NCI-H524 (cell line): ENCODE measurements at places on chromosomes 2 and 18.

DNA sequence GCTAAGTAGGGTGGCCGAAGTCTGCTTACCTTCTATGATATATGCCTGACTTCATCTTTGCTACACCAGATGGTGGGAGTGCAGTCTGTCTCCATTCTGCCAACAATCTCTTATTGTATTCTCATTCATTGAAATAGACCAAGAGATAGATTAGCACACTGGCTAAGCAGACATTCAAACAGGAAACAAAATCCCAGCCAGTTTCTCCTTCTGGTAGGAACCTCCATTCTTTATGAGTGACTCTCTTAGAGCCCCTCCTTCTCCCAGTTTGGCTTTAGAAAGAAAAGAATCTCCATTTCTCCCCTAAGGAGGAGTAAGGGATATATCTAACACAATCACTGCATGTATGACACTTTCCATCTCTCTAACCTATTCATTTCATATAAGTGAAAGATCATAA lies 118.9 kb upstream of the COL5A2 start:
- no peak for DNase-seq

GRCh38 chr2:122101319-122101718 lies 345.9 kb downstream of the TSN start:
- DNase-seq: no peak

- no peak for DNase-seq
These were observed 204.8 kb downstream of the HDAC4 start for GRCh38 chr2:239195992-239196391.

- DNase-seq: no peak
These were observed 125.2 kb downstream of the UBE2E3 start for GRCh38 chr2:181105562-181105961.

DNA sequence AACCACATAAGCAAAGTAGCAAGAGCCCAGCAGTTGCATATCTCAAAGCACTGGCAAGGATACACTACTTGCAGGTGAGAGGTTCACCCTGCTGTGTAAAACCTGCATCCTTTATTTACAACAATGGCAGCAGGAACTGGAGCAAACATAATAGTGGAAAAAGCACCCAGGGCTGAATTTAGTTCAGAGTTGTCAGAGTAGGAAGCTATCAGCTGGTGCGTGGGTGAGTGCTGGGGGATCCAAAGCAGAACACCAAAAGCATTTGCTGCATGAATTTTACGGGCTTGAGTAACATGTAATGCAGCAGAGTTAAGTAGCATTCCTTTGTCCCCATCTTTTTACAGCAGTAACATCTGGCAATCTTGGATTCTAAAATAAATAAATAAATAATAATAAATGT lies 73.5 kb upstream of the SRD5A2 start:
- no peak for DNase-seq

GRCh38 chr18:10033016-10033399 lies 119.2 kb downstream of the VAPA start:
- no peak for DNase-seq

DNA sequence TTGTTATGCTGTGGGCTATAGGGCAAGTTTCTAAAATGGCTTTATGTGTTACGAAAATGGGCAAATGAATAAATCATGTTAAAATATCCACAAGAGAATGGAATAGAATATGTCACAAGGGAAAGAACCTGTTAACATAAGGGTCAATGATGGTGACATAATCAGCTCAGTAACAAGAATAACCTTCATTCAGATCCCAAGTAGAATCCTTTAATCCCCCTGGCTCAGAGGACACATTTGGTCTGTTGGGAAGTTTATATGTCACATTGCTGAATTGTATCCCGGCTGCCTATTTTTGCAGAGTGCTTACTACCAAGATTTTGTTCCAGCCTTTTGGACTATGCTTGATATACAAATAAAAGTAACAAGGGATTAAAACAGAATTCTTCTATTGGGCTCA lies 13.1 kb upstream of the LGALSL start:
- peak; percentile 4 for DNase-seq

DNA sequence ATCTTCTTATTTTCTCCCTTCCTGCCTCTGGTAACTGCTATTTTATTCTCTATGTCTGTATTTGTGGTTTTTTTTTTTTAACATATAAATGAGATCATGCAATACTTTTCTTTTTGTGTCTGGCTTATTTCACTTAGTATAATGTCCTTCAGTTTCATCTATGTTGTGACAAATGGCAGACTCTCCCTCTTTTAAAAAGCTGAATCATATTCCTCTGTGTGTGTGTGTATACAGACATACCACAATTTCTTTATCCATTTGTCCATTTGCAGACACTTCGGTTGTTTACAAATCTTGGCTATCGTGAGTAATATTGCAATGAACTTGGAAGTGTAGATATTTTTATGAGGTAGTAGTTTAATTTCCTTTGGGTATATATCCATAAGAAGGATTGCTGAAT lies 7.0 kb downstream of the GTF2A1L start:
- DNase-seq: no peak

DNA sequence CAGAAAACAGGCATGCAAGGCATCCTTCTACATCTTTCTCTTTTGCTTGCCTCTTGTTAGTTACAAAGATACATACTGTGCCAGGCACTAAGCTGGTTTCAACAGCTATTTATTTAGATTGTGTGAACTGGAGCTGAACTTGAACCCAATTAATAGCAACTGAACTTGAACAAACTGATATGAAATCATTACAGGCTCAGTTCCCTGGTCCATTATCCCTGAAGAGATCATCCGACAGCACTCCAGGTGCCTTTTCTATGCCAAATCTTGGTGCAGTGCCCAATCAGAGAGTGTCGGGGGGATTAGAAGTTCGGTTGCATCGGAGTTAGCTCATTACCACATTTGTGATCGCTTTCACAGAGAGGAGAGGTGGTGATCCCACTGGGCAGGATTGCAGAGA lies 477.6 kb downstream of the PARD3B start:
- peak; percentile 93 for DNase-seq
